ENCODE measurements at places on chromosomes 2 and 18.

DNA sequence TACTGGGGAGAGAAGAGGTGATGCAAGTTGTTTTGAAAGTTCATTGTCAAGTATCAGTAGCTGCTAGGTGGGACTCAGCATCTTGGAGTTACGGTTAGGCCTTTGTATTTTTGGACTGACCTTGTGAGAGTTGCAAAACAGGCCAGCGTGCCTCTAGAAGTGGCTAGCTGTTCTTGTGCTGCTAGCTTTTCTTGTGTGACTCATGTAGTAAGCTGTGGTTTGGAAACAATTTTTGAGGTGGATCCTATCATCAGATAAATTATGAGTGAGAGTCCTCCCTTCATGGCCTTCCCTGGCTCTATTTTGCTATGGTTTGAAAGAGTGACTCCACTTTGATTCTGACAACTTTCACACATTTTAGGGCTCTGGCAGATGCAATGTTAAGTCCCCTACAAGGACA, 409.2 kb upstream of the HS6ST1 start:
- DNase-seq = no peak

DNA sequence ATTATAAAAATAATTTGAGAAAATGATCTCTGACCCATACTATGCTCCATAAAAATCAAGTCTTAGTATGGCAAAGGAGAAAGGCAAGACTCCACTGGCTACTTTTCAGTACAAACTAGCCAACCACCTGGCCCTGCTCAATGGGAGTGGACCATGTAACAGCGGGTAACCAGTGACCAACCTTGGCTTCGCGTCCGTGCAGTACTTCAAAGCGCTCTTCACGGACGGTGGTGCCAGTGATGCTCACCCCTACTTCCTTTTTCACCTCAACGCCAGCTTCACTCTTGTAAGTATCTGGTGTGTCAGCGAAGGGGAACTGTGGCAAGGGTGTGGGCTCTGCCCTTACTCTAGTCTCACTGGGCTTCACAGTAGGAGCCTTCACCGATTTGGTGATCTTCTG, 23.3 kb downstream of the TTN start:
- no peak for DNase-seq

GRCh38 chr2:210768329-210768910, 212.0 kb downstream of the CPS1 start:
- no peak for DNase-seq

- peak; percentile 5 for DNase-seq
Measured at GRCh38 chr2:240367721-240368120, 67.7 kb upstream of the GPC1 start.

- no peak for DNase-seq
Measured at GRCh38 chr2:199692489-199692888, 158.5 kb downstream of the FTCDNL1 start.

- no peak for DNase-seq
Measured at GRCh38 chr2:142585785-142586184, 291.7 kb upstream of the KYNU start.

DNA sequence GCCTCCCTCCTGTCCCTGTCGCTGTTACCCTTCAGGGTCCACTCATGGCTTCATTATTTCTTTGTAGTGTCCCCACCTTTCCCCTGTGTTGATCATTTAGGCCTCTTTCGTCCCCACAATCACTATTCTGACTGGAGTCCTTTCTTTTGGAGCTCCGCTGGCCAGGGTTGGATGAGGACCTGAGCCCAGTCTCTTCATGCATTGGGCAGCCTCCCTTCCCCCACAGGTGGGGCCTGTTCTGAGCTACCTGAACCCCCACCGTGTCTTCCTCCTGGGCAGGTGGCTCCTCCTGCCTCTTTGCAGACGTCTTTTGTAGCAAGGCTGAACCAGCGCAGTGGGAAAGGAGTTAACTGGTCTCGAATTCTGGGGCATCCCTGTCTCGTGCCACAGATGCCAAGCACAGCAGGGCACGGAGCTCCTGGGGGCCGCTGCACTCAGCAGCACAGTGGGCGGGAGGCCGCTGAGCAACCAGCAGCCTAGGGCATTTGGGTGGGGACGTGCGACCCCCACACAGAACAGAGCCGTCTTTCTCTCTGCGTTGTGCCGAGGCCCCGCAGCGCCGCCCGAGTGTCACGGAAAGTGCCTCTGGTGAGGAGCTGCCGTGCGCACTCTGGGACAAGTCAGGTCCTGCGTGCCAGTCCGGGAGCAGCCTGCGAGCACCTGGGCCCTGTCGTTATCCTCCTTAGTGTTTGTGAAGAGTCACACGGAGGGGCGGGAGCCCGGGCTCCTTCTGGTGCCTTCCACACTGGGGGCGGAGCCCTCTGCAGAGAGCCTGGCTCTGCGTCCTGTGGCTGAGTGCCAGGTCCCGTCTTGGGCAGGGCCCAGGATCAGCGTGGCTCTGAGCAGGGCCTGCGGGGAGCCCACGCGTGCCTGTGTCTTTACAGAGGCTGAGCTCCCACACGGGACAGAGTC, 130.1 kb downstream of the NFATC1 start:
- no peak for DNase-seq

DNA sequence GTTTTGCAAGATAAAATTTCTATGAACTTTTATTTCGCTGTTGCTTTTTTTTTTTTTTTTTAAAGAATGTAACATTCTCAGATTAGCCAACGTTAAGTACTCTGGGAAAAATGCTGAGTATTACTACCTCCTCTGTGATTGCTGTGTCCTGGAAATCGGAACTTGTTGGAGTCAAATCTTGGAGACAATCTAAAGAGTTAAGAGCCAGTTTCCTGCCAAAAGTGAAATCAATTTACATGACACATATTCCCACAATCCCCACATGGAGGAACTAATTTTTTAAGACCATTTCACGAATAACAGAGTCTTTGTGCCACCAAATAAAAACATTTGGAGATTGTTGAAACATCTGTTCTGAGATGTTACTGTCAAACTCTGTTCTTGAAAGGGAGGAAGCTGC, 127.8 kb downstream of the MEP1B start:
- DNase-seq = no peak

DNA sequence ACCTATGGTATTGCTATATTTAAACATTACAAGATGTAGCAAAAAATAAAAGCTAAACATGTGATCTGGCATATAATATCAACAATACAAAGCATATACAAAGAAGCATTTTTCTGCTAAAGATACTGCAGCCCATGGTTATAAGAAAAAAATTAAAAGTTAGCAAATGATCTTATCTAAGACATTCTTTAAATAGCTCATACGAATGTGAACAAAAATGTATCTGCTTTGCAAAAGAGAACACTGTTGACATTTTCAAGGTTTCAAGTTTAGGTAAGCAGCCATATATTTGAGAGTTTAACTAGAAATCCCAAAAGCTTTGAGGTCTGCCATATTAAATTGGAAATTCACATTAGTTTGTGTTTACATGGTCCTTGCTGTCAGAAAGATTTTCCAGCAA, 301.0 kb upstream of the SLC39A10 start:
- no peak for DNase-seq

- DNase-seq = peak; percentile 66
Measured at GRCh38 chr2:105935063-105935462, 190.4 kb downstream of the NCK2 start.

DNA sequence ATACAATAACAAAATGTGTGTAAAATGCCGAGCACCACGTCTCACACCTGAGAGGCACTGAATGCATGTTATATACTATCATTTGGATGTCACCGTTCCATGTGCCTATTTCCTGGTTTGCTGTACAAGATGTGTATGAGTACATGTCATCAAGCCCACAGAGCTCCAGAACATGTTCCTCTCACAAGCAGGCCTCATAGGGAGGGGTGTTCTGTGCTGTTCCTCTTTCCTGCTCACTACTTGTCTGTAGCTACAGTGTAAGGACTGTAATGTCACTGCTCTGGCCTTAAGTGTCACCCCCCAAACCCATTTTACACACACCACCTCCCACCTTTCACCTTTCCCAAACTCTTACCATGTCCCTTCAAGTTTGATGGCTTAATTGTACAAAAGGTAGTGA, 1.8 kb downstream of the AFF3 start:
- no peak for DNase-seq

- no peak for DNase-seq
Measured at GRCh38 chr18:6132751-6133368, 237.5 kb upstream of the TMEM200C start.

GRCh38 chr2:174771631-174772471, 7.6 kb upstream of the CHRNA1 start:
- no peak for DNase-seq

DNA sequence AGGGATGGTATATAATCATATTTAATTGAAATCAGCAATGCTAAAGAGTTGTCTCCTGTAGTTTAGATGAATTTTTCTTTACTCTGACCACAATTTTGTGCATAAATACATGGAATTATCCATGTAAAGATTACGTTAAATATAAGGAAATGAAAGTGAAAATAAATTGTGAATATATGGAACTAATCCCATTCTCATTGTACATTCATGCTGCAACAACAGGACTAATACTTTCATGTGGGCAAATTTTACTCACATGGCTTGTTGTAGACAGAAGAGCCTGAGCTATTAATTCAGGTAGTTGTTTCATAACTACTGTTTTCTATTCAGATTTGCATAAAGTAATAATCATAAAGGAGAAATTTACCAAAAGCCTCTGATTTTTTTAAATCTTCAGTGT, 357.8 kb downstream of the ARHGAP15 start:
- no peak for DNase-seq

DNA sequence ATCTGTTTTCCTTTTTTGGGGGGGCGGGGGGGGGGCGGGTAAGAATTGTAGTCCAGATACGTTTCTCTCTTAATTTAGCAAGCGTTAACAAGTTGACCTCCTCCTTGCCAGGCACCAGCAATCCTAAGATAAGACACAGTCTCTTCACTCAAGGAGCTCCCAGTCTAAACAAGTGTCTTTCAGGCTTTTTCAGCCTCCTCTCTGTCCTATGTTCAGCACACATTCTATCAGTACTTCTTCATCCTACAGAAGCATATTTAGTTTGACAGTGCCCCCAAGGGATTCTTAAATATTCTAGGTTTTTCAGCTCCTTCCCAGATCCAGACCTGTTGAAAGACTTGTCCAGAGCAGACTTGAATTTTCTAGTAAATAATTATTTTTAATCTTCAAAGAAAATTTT, 2.7 kb downstream of the PPP1CB start:
- no peak for DNase-seq

DNA sequence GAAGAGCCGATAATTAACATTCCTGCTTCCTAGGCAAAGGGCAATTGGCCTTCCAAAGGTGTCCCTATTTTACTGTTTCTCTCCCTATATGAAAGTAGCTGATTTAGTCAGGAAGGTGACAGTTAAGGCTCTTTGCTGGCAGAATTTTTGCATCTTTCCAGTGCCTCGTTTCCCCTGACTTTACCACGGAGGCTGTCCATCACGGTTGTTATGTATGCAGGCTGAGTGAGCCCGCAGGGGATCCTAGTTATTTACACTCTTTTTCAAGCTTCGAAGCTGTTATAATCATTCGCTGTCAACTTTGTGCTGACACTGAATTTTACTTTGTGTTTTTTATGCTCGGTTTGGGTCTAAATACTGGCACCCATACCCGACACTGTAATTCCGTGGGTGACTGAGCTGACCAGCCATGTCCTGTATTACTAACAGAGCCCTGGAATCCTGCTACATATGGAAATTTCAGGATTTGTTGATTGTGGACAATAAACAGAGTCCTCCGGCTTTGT, 713.8 kb upstream of the FANCL start:
- DNase-seq = no peak

DNA sequence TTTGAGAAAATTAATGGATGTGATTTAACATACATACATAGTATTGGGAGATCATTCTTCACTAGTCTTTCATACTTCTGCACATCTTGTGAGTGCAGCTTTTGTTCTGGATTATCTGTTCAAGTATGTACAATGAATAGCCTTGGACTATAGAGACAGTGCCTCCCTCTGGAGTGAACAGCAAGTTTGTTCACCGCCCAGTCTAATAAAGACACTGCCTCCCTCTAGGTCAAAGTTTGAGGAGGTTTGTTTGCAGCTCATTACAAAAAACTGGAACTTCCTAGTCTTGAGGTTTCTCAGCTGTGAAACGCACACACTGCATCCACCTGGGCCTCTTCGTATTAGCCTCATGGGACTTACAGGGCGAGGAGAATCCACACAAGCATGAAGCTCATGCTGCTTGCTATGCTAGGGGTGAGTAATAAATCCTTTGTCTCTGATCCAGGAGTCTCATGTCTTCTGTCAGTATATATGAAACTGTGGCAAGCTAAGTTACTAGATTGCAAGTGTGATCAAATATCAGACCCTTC, 26.0 kb upstream of the LAPTM4A start:
- DNase-seq = no peak

GRCh38 chr18:6059551-6059950, 164.2 kb upstream of the TMEM200C start:
- DNase-seq = no peak

- DNase-seq = no peak
Measured at GRCh38 chr2:283996-284794, 3.7 kb downstream of the ALKAL2 start.

DNA sequence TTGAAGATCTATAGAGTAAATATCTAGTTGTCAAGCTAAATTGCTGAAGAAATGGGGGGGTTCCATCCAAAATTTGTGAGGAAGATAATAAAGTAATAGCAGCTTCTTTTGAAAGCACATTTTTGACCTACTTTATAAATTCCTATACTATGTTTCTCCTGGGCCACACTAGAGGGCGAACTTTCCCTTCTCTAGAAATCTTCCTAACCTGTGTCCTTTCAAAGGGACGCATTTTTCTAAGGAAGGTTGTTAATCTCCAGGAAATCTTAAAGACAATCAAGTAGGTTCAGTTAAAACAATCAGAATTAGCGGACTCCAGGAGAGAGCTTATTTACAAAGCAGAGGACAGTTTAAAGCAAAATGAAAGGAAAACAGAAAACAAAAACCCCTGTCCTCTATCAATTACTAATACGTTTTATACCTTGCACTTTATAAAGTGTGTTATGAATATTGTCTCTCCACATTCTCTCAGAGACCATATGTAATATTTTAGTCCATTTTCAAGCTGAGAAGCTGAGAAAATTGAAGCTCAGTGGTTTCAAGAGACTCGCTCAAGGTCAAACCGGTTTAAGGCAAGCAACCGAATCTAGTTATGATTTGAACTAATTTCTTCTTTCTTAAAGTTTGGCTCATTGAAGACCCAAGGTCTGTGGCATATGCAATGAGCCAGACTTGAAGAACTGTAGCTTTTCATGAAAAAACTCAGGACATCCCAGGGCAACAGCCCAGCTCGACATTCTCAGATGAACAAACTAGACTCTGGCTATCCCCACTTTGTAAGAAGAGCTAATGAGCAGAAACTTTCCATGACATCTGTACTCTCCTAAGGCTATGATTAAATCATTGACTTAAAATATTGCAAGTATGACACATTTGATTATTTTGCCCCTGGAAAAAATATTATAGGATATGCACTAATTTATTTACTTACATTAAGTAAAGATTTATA, 273.6 kb downstream of the PAX3 start:
- DNase-seq = no peak

DNA sequence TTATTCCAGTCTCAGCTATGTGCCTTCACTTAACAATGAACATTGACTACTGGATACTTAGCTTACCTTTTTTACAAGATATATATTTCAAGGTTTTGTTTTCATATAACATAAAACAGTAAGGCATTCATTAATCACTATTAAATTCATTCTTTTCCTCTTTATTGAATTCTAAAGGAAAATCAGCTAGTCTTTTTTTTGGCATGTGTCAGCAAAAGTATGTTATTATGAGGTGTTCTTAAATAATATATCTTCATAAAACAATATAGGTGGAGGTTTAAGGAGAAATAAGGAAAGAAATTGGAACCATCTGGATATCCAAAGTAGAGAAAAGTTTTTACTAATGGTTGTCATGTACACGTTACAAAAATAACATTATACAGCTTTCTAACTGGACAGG, 472.6 kb downstream of the ARHGAP15 start:
- DNase-seq = no peak

- DNase-seq = no peak
Measured at GRCh38 chr18:46332286-46332801, 228.2 kb downstream of the HAUS1 start.

- no peak for DNase-seq
Measured at GRCh38 chr2:175883586-175884194, 118.4 kb downstream of the LNPK start.

All from CD8-positive, alpha-beta T cell (primary cell).